ENCODE measurements at places on chromosomes 16 and 17. TPM values are rescaled to one million over a fixed set of nuclear protein-coding genes. Genes with fewer than 3 reads are reported as not detected.

DNA sequence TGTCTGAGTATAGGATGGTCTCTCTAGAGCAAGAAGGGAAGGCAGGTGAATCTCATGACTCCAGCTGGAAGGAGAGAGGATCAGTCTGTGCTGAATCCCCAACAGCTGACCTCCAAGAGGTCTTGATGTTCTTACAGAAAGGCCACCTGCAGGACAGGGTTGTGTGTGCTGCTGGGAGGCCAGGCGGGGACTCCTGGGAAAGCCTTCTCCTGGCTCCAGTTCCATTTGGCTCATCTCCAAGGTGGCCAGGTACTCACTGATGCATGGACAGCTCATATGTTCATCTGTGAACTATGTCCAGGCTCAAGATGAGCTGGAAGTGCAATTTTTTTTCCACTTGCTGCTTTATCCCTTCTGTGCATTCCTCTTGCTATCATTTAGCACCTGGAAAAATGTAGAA lies 730.2 kb upstream of the RBFOX1 start:
- no peak overlapping the region for H3K27ac ChIP-seq
- H3K4me3 ChIP-seq = no peak overlapping the region
- no peaks in the 10 kb centered on the region for H3K4me1 ChIP-seq
- DNase-seq = no peak
- H3K36me3 ChIP-seq = no peaks in the 10 kb centered on the region

DNA sequence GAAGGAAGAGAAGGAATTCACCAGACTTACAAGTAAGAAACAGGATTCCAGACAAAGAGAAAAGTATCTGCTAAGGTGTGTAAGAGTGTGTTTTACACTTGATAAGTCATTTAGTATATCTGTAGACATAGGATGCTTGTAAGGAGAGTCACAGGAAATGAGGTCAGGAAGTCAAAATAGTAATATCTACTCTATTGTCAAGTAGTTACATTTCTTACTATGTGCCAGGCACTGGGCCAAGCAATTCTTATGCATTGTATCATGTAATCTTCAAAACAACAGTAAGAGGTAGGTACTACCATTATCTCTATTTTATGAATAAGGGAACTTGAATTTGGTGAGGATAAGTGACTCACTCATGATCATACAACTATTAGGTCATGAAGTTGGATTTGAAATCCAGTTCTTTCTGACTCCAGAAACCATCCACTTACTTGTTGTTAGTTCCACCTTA lies 129.1 kb downstream of the SNX11 start:
- no peaks in the 10 kb centered on the region for H3K27me3 ChIP-seq
- no peak overlapping the region for H3K4me3 ChIP-seq
- H3K36me3 ChIP-seq = peaks cover 29% of the 10 kb centered on the region
- no peak for DNase-seq
- H3K4me1 ChIP-seq = peaks cover 34% of the 10 kb centered on the region
- H3K27ac ChIP-seq = no peak overlapping the region

GRCh38 chr16:52832771-52833170 lies 219.9 kb downstream of the CHD9NB start:
- DNase-seq = no peak
- H3K4me1 ChIP-seq = no peaks in the 10 kb centered on the region
- H3K36me3 ChIP-seq = no peaks in the 10 kb centered on the region
- H3K27ac ChIP-seq = no peak overlapping the region
- H3K4me3 ChIP-seq = no peak overlapping the region

- H3K4me3 ChIP-seq = peak overlapping the region; percentile 97
- no peak overlapping the region for H3K27ac ChIP-seq
- H3K27me3 ChIP-seq = peaks cover 25% of the 10 kb centered on the region
- H3K4me1 ChIP-seq = peaks cover 29% of the 10 kb centered on the region
- H3K36me3 ChIP-seq = peaks cover 12% of the 10 kb centered on the region
Measured at GRCh38 chr17:74202938-74203337, 540 bp upstream of the RPL38 start.

DNA sequence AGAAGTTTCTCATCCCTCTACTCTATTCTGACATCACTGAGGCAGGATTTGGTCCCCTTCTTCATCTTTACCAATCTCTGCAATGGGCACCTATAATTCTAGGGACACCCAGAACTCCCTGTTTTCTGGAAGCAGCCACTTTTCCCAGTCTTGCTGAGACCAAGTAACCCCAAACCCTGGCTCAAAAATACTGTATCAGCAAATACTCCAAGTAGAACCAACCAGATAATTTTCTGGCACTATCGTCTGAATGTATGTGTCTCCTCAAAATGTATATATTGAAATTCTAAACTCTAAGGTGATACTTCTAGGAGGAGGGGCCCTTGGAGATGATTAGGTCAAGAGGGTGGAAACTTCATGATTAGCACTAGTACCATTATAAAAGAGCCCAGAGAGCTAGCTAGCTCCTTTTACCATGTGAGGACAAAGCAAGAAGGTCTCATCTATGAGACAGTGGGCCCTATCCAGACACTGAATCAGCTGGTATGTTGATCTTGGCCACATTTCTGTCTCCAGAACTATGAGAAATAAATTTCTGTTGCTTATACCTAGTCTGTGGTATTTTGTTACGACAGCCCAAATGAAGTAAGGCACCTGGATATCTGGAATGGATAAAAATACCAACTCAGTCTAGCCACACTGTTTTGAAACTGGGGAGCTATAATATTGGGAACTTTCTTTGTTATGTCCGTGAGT lies 464.4 kb downstream of the CDH11 start:
- no peak for DNase-seq
- no peaks in the 10 kb centered on the region for H3K27me3 ChIP-seq
- H3K27ac ChIP-seq = no peak overlapping the region
- H3K36me3 ChIP-seq = no peaks in the 10 kb centered on the region
- H3K4me3 ChIP-seq = no peak overlapping the region
- no peaks in the 10 kb centered on the region for H3K4me1 ChIP-seq

GRCh38 chr17:17493249-17493985 lies 2.8 kb downstream of the RASD1 start:
- no peak overlapping the region for H3K4me3 ChIP-seq
- peaks cover 23% of the 10 kb centered on the region for H3K4me1 ChIP-seq
- peaks cover 23% of the 10 kb centered on the region for H3K36me3 ChIP-seq
- peaks cover 21% of the 10 kb centered on the region for H3K27me3 ChIP-seq

DNA sequence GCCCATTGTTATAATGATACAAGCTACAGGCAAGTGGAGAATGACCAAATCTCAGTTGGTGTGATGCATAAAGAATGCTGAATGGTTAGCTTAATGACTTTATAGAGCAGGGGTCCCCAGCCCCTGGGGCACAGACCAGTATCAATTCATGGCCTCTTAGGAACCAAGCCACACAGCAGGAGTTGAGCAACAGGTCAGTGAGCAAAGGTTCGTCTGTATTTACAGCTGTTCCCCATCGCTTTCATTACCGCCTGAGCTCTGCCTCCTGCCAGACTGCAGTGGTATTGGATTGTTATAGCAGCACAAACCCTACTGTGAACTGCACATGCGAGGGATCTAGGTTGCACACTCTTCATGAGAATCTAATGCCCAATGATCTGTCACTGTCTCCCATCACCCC lies 114.0 kb upstream of the ZFHX3 start:
- peaks cover 5% of the 10 kb centered on the region for H3K4me1 ChIP-seq
- H3K4me3 ChIP-seq = no peak overlapping the region
- no peaks in the 10 kb centered on the region for H3K36me3 ChIP-seq
- no peaks in the 10 kb centered on the region for H3K27me3 ChIP-seq

GRCh38 chr16:50955311-50955710 lies 195.8 kb downstream of the SALL1 start:
- H3K36me3 ChIP-seq = no peaks in the 10 kb centered on the region
- H3K4me3 ChIP-seq = no peak overlapping the region
- H3K27ac ChIP-seq = no peak overlapping the region
- no peak for DNase-seq
- H3K4me1 ChIP-seq = no peaks in the 10 kb centered on the region

GRCh38 chr16:74291176-74291575 lies 5.4 kb upstream of the PSMD7 start:
- no peaks in the 10 kb centered on the region for H3K27me3 ChIP-seq
- H3K27ac ChIP-seq = no peak overlapping the region
- H3K4me1 ChIP-seq = peaks cover 10% of the 10 kb centered on the region
- no peak for DNase-seq
- H3K36me3 ChIP-seq = peaks cover 9% of the 10 kb centered on the region

- no peak overlapping the region for H3K27ac ChIP-seq
- no peaks in the 10 kb centered on the region for H3K27me3 ChIP-seq
- DNase-seq = no peak
- no peaks in the 10 kb centered on the region for H3K36me3 ChIP-seq
Measured at GRCh38 chr17:9272501-9273200, 251.3 kb downstream of the NTN1 start.

DNA sequence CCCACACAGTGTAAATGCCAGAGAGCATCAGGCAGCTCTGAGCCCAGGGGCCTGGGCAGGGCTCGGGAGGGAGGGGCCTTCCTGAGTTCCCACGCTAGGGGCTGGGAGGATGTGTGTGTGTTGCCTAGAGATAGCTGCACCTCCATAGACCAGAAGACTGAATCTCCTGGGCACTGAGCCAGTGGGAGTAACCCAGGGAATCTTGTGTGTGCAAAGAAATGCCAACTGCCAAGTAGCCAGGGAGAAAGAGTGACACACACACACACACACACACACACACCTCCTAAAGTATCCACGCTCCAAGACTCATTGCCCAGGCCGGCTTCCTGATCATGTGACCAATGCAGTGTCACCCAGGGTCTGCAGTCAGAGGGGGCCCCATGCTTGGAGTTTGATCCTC lies 166.2 kb upstream of the RPL38 start:
- H3K27ac ChIP-seq = no peak overlapping the region
- H3K36me3 ChIP-seq = no peaks in the 10 kb centered on the region
- peaks cover 16% of the 10 kb centered on the region for H3K27me3 ChIP-seq
- no peak overlapping the region for H3K4me3 ChIP-seq

- H3K36me3 ChIP-seq = no peaks in the 10 kb centered on the region
- H3K27me3 ChIP-seq = peaks cover 6% of the 10 kb centered on the region
- H3K4me1 ChIP-seq = peaks cover 2% of the 10 kb centered on the region
- DNase-seq = no peak
- H3K4me3 ChIP-seq = no peak overlapping the region
Measured at GRCh38 chr17:33983824-33984574, 271.1 kb upstream of the CCL2 start.

DNA sequence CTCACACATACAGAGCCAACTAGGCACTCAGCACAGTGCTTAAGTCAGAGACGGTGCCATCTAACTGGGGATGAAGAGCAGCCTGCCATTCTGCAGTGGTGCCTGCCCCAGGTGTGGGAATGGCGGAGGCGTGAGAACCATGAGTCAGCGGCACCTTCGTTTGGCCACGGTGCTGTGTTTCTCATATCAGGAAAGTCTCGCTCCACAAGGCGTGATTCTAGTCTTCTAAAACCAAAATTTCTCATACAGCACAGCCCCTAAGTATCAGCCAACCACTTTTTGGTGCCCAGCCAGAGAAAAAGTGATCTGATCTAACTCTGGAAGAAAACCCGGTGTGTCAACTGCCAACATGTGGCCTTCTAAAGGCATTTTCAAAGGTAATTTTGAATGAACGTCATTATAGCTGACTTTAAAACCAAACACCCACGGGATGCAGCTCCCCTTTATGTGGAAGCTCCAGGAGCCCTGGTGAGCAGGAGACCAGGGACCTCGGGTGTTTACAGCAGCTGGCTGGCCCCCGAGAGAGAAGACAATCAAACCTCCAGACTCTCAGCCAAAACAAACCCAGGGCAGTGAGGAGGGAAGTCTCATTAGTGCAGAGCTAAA lies 54.6 kb downstream of the ABCC12 start:
- no peak for DNase-seq
- no peaks in the 10 kb centered on the region for H3K36me3 ChIP-seq
- H3K27me3 ChIP-seq = peaks cover 8% of the 10 kb centered on the region
- H3K4me3 ChIP-seq = no peak overlapping the region

The PLA2G15 gene
- 12.5 TPM for total RNA-seq

The C16orf95 gene
- 8.0 TPM for total RNA-seq

The BCL6B gene
- 0.54 TPM for total RNA-seq

The AGRP gene
- not detected for total RNA-seq

The TPSG1 gene
- not detected for total RNA-seq

The RNF167 gene
- 202 TPM for total RNA-seq

The MYH1 gene
- not detected for total RNA-seq

The COX6A2 gene
- not detected for total RNA-seq

The KLHL10 gene
- total RNA-seq = not detected

The TCAP gene
- total RNA-seq = 3.2 TPM

The JPH3 gene
- total RNA-seq = not detected
